Stimulated activated CD4-positive, alpha-beta T cell treated with anti-CD3 and anti-CD28 coated beads, Interleukin-2, amount 100 ng/mL, for 4 hours (primary cell): ENCODE measurements at places on chromosomes 3 and 15.

DNA sequence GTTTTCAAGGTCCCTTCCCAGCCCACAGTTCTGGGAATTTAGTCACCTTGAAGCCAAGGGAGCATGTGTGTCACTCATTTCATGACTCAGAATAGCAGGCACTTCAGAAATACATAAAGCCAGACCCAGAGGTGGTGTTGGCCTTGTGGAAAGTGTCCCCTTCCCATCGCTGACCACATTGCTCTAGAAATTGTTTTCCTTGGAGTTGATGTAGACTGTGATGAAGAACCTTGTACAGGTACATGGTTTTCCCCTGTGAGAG, 158.8 kb downstream of the SLCO3A1 start:
- peak; percentile 10 for DNase-seq

GRCh38 chr3:2452249-2452648, 353.6 kb downstream of the CNTN4 start:
- no peak for DNase-seq

DNA sequence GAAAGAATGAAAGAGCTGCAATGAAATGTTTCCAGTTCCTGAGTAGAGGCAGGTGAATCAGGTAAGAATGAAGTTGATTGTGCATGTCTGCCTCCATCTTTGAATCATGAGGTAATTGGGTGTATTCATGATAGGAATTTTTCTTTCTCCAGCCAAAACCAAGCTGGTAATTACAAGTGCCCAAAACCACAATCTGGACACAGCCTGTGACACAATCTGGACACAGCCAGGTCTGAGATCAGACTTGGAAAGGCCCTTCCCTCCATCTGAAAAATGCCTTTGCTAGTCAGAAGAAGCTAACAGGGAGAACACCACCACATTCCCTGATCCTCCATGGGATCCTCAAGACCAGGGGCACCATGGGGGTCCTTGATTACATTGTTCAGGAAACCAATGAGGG, 338.5 kb upstream of the THBS1 start:
- no peak for DNase-seq

GRCh38 chr15:60964527-60964926, 264.6 kb downstream of the RORA start:
- no peak for DNase-seq

GRCh38 chr3:3589715-3590130, 209.5 kb upstream of the LRRN1 start:
- no peak for DNase-seq
